ENCODE measurements at places on chromosomes 11 and 22.

GRCh38 chr11:90309693-90310092 is 86.8 kb upstream of the CHORDC1 start:
- no peaks in the 10 kb centered on the region for H3K4me1 ChIP-seq
- no peaks in the 10 kb centered on the region for H3K36me3 ChIP-seq
- no peak for DNase-seq
- H3K27me3 ChIP-seq: no peaks in the 10 kb centered on the region

DNA sequence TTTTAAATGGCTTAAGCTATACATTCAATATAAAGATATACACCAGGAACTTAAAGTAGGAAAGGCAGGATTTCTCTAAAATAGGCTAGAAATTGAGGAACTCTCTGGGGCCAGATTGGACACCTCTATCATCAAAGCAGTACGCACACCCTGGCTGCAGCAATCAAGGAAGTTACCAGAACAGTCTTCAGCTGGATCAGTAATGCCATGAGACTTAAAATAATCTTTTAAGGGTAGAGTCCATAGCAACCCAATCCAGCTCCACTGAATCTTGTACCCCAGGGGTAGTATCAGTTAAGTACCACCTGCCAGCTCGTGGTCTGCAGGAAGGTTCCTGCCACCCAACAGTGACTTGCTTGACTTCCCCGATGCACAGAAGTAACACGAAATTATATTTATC is 3.0 kb downstream of the RDX start:
- no peak for DNase-seq
- H3K27me3 ChIP-seq: no peaks in the 10 kb centered on the region

GRCh38 chr11:117477721-117478120 is 150.1 kb downstream of the CEP164 start:
- H3K27me3 ChIP-seq: peaks cover 5% of the 10 kb centered on the region
- no peaks in the 10 kb centered on the region for H3K4me1 ChIP-seq
- no peak overlapping the region for H3K27ac ChIP-seq
- H3K36me3 ChIP-seq: no peaks in the 10 kb centered on the region
- H3K4me3 ChIP-seq: no peak overlapping the region

DNA sequence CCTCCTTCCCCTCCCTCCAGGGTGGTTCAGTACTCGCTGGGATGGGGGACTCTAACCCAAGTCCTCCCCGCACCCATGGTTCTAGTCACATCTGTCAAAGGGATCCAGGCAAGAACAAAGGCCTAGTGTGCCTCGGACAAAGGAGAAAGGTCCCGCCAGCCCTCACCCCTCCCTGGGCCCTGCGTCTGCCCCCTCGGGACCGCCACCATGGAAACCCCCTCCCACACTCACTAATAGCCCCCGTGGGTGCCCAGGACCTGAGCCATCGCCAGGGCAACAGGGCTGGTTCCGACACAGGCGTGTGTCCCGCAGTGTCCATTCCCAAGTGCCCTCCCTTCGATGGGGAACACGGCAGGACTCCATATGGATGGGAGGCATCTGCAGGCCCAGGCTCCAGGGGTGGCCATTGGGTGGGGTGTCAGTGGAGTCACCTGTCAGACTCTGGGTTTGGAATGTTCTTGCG is 5.1 kb upstream of the CARNS1 start:
- peaks cover 76% of the 10 kb centered on the region for H3K4me1 ChIP-seq
- H3K27ac ChIP-seq: peak overlapping the region; percentile 92
- H3K4me3 ChIP-seq: peak overlapping the region; percentile 84
- no peak for DNase-seq
- H3K27me3 ChIP-seq: peaks cover 6% of the 10 kb centered on the region

DNA sequence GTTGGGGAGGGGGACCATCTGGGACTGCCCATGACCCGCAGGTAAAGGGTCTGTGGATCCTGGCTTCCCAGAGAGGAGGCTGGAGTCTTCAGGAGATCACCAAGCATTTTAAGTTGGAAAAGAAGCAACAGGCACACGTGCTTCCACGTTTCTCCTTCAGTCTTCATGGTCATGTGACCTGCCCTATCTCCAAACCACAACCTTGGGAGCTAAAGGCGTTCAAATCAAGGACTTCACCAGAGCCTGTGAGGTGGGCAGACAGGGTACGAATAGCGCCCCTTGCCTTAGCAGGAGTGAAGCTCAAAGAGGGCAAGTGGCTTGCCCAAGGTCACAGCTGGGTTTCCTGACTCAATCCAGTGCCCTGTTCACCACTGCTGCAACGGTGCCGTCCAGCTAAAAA is 6.7 kb downstream of the TMEM184B start:
- no peak overlapping the region for H3K4me3 ChIP-seq
- no peak for DNase-seq
- H3K27ac ChIP-seq: peak overlapping the region; percentile 72
- peaks cover 71% of the 10 kb centered on the region for H3K4me1 ChIP-seq

GRCh38 chr22:44091021-44091721 is 67.1 kb downstream of the PARVB start:
- no peak overlapping the region for H3K4me3 ChIP-seq
- H3K36me3 ChIP-seq: no peaks in the 10 kb centered on the region
- DNase-seq: peak; percentile 28
- no peak overlapping the region for H3K27ac ChIP-seq

- no peaks in the 10 kb centered on the region for H3K27me3 ChIP-seq
- H3K27ac ChIP-seq: no peak overlapping the region
- no peak for DNase-seq
These were observed 19.0 kb downstream of the TRIM5 start for GRCh38 chr11:5665746-5666401.

DNA sequence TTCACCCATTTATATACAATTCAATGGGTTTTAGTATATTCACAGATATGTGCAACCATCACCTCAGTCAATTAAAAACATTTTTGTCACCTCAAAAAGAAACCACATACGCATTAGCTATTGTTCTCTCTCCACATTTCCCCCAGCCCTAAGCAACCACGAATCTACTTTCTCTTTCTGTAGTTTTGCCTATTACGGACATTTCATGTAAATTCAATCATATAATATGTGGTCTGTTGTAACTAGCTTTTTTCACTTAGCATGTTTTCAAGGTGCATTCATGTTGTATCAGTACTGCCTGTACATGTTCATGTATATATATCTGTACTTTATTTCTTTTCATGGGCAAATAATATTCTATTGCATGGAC is 104.7 kb upstream of the RRM1 start:
- no peaks in the 10 kb centered on the region for H3K27me3 ChIP-seq
- peaks cover 51% of the 10 kb centered on the region for H3K36me3 ChIP-seq
- H3K4me1 ChIP-seq: peaks cover 50% of the 10 kb centered on the region
- no peak overlapping the region for H3K4me3 ChIP-seq

GRCh38 chr22:29267462-29267857 is 321 bp downstream of the RHBDD3 start:
- no peaks in the 10 kb centered on the region for H3K27me3 ChIP-seq
- peaks cover 55% of the 10 kb centered on the region for H3K36me3 ChIP-seq
- peak overlapping the region; percentile 95 for H3K27ac ChIP-seq
